Immature natural killer cell (primary cell): ENCODE measurements at places on chromosomes 12 and 14.

DNA sequence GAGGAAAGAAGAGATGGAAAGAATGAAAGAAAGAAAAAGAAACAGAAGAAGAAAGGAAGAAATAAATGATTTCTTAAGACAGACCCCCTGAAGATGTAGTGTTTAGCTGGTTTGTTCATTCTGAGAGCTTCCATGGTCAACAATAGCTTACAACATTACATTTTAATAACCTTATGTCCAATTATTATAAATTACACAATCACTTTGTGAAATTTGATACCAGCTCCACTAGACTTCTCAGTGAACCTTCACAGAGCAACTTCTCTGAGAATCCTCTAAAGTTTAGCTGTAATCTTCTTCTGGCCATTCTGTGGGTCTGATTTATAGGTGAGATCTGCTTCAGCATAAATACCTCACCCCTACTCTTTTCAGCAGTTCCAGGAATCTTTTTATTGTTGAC lies 27.9 kb downstream of the SIX1 start:
- H3K27me3 ChIP-seq = peaks cover 17% of the 10 kb centered on the region
- no peaks in the 10 kb centered on the region for H3K36me3 ChIP-seq
- H3K4me1 ChIP-seq = no peaks in the 10 kb centered on the region
- no peak for DNase-seq
- no peak overlapping the region for H3K4me3 ChIP-seq

GRCh38 chr12:49874142-49874897 lies 29.4 kb downstream of the FAIM2 start:
- DNase-seq = no peak
- H3K4me3 ChIP-seq = no peak overlapping the region
- no peaks in the 10 kb centered on the region for H3K36me3 ChIP-seq
- no peaks in the 10 kb centered on the region for H3K27me3 ChIP-seq
- H3K27ac ChIP-seq = no peak overlapping the region

DNA sequence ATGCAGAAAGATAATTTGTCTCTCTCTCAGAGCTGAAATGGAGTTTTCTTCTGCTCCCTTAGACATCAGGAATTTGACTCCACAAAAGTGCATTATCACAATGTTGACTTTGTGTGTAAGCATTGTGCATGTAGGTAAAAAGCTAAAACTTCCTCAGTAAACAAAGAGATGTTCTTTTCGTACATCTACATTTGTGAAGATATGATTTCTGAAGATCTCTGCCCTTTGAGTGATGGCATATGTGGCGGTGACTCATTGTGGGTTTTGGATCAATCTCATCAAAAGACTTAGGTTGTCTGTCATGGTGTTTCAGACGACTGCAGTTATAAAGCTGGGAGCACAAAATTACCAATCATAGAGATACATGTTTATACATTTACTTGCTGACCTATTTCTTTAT lies 411.4 kb upstream of the LMO3 start:
- H3K27ac ChIP-seq = no peak overlapping the region
- no peak overlapping the region for H3K4me3 ChIP-seq
- no peaks in the 10 kb centered on the region for H3K4me1 ChIP-seq
- DNase-seq = no peak
- no peaks in the 10 kb centered on the region for H3K27me3 ChIP-seq

DNA sequence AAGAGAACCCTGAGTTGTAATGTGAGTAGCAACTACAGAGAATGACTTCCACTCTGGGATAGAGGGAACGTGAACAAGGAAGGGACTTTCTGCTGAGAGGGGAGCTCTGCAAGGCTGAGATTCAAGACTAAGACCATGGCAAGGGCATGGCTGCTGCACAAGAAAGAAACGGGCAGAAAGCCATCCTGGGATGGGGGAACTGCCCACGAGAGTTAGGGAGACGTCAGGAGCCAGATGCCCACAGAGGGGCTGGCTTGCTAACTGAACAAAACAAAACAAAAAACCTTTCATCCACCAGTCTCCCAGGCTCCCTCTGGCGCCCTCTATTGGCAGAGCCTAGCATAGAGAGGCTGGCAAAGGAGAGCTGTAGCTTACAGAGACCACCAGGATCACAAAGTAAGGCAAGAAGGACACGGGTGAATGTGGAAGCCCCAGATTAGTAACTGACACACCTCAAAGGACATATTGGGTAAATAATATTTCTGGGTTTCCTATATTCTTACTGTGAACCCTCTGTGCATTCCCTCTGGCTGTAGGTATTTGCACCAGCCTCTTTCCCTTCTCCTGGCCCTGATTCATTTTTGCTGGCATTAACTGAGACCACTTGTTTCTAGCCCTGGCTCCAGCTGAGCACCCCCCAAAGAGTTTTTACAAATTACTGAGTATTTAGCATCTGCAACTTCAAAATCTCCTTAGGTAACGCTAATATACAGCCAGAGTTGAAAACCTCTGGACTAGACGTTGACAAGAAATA lies 338.3 kb downstream of the EMP1 start:
- no peak for DNase-seq
- no peak overlapping the region for H3K27ac ChIP-seq
- no peak overlapping the region for H3K4me3 ChIP-seq

GRCh38 chr12:122062832-122063693 lies 15.5 kb upstream of the MLXIP start:
- H3K27ac ChIP-seq = no peak overlapping the region
- H3K36me3 ChIP-seq = no peaks in the 10 kb centered on the region
- H3K27me3 ChIP-seq = no peaks in the 10 kb centered on the region
- no peak overlapping the region for H3K4me3 ChIP-seq
- peaks cover 6% of the 10 kb centered on the region for H3K4me1 ChIP-seq

GRCh38 chr12:7731486-7731885 lies 15.7 kb downstream of the CLEC4C start:
- no peak for DNase-seq
- no peaks in the 10 kb centered on the region for H3K4me1 ChIP-seq
- H3K27me3 ChIP-seq = peaks cover 15% of the 10 kb centered on the region
- H3K36me3 ChIP-seq = no peaks in the 10 kb centered on the region
- no peak overlapping the region for H3K4me3 ChIP-seq
- H3K27ac ChIP-seq = no peak overlapping the region

GRCh38 chr12:5807514-5808219 lies 137.4 kb downstream of the ANO2 start:
- H3K27me3 ChIP-seq = peaks cover 6% of the 10 kb centered on the region
- no peaks in the 10 kb centered on the region for H3K36me3 ChIP-seq
- no peak for DNase-seq

GRCh38 chr12:104718304-104718929 lies 239.7 kb downstream of the SLC41A2 start:
- no peak for DNase-seq
- H3K4me3 ChIP-seq = no peak overlapping the region
- H3K27ac ChIP-seq = peak overlapping the region; percentile 83
- peaks cover 67% of the 10 kb centered on the region for H3K4me1 ChIP-seq

DNA sequence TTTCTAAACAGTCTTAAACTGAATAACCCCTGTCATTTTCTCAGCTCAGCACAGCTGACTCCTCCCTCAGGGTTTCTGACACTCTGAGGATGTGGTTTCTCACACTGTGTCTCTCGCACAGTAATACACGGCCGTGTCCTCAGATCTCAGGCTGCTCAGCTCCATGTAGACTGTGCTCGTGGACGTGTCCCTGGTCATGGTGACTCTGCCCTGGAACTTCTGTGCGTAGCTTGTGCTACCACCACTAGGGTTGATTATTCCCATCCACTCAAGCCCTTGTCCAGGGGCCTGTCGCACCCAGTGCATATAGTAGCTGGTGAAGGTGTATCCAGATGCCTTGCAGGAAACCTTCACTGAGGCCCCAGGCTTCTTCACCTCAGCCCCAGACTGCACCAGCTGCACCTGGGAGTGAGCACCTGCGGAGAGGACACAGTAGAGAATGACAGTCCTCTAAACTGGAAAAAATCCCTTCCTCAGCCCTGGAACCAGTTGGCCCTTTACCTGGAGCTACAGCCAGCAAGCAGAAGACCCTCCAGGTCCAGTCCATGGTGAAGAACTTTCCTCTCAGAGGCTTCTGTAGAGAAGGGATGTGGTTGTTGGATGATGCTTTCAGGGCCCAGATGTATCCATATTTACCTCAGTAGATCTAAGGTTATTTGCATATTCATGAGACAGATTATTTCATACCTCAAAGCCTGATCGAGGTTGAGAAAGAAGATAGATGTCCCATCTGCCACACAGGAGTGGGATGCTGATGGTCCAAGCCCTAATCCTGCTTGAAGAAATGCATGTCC lies 984.8 kb downstream of the TMEM121 start:
- H3K27ac ChIP-seq = peak overlapping the region; percentile 87
- H3K4me3 ChIP-seq = peak overlapping the region; percentile 78
- H3K4me1 ChIP-seq = peaks cover 79% of the 10 kb centered on the region
- peak; percentile 79 for DNase-seq
- no peaks in the 10 kb centered on the region for H3K36me3 ChIP-seq

- no peak overlapping the region for H3K27ac ChIP-seq
- no peak overlapping the region for H3K4me3 ChIP-seq
- H3K27me3 ChIP-seq = no peaks in the 10 kb centered on the region
- peaks cover 20% of the 10 kb centered on the region for H3K36me3 ChIP-seq
- peaks cover 12% of the 10 kb centered on the region for H3K4me1 ChIP-seq
Observed at GRCh38 chr14:71586131-71586897, 345.9 kb upstream of the RGS6 start.

DNA sequence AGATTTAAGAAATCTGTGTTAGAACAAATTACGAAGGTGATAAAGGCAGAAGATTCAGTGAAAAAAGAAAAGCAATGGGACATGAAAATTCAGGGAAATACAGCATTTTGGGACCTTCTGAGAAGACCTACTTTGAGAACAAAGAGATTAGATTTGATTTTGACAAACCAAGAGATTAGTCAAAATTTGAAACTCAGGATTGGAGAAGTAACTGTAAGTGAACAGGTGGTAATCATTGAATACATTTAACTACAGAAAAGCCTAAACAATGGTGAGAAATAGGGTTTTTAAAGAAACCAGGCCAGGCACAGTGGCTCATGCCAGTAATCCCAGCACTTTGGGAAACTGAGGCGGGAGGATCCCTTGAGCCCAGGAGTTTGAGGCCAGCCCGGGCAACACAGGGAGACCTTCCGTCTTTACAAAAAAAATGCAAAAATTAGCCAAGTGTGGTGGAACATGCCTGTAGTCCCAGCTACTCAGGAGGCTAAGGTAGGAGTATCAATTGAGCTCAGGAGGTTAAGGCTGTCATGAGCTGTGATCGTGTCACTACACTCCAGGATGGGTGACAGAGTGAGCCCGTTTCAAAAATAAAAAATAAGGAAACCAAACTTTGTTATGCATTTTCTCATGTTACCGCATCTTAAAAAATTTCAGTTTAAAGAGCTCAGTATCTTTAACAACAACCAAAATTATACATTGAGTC lies 8.9 kb upstream of the SAV1 start:
- no peak overlapping the region for H3K27ac ChIP-seq
- H3K27me3 ChIP-seq = peaks cover 5% of the 10 kb centered on the region
- H3K4me3 ChIP-seq = no peak overlapping the region
- H3K4me1 ChIP-seq = no peaks in the 10 kb centered on the region
- no peaks in the 10 kb centered on the region for H3K36me3 ChIP-seq

DNA sequence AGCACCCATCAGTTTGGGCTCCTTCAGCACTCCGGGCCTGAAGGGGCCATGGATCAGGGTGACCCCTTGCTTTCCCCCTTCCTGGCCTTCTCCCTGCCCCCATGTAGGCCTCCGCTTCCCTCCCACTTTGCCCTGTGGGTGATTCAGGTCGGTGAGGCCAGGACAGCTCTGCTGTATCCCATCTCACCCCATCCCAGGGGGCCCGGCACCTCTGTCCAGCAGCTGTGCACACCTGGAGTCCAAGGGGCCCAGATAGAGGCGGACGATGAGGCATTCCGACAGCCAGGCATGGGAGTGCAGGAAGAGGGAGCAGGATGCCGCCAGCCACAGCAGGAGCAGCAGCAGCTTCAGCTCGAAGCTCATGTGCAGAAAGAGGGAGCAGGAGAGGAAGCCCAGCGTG lies 11.4 kb downstream of the LTB4R start:
- H3K27me3 ChIP-seq = peaks cover 4% of the 10 kb centered on the region
- no peak overlapping the region for H3K27ac ChIP-seq
- H3K4me1 ChIP-seq = peaks cover 12% of the 10 kb centered on the region
- no peak for DNase-seq

GRCh38 chr12:93351726-93352125 lies 26.0 kb upstream of the NUDT4 start:
- no peak overlapping the region for H3K4me3 ChIP-seq
- no peak for DNase-seq
- H3K27ac ChIP-seq = no peak overlapping the region
- H3K36me3 ChIP-seq = no peaks in the 10 kb centered on the region
- H3K27me3 ChIP-seq = peaks cover 3% of the 10 kb centered on the region
- no peaks in the 10 kb centered on the region for H3K4me1 ChIP-seq

GRCh38 chr14:26896447-26896846 lies 298.6 kb upstream of the NOVA1 start:
- no peaks in the 10 kb centered on the region for H3K36me3 ChIP-seq
- DNase-seq = no peak

DNA sequence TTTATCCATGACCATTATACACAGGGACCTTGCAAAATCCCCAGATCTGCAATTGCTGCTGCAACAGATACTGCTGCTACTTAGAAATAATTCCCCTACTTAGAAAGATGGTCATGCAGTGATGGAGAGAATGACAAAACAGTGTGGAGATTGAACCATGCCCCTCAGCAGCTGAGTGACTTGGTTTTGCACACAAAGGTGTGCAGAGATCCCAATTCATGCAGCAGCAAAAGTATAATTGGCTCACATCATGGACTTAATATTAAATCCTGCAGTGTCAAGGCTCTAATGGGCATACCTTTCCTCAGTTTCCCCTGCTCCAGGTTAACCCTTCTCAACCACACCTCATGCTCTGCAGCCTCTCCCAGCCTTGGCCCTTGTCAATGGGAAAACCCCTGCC lies 3.0 kb upstream of the KRT78 start:
- no peak overlapping the region for H3K4me3 ChIP-seq
- DNase-seq = no peak
- peaks cover 4% of the 10 kb centered on the region for H3K36me3 ChIP-seq
- H3K27ac ChIP-seq = no peak overlapping the region

- no peak overlapping the region for H3K4me3 ChIP-seq
- no peaks in the 10 kb centered on the region for H3K4me1 ChIP-seq
- H3K36me3 ChIP-seq = no peaks in the 10 kb centered on the region
- H3K27ac ChIP-seq = no peak overlapping the region
- no peak for DNase-seq
- H3K27me3 ChIP-seq = peaks cover 2% of the 10 kb centered on the region
Observed at GRCh38 chr12:101108130-101108529, 101.9 kb downstream of the SLC5A8 start.

DNA sequence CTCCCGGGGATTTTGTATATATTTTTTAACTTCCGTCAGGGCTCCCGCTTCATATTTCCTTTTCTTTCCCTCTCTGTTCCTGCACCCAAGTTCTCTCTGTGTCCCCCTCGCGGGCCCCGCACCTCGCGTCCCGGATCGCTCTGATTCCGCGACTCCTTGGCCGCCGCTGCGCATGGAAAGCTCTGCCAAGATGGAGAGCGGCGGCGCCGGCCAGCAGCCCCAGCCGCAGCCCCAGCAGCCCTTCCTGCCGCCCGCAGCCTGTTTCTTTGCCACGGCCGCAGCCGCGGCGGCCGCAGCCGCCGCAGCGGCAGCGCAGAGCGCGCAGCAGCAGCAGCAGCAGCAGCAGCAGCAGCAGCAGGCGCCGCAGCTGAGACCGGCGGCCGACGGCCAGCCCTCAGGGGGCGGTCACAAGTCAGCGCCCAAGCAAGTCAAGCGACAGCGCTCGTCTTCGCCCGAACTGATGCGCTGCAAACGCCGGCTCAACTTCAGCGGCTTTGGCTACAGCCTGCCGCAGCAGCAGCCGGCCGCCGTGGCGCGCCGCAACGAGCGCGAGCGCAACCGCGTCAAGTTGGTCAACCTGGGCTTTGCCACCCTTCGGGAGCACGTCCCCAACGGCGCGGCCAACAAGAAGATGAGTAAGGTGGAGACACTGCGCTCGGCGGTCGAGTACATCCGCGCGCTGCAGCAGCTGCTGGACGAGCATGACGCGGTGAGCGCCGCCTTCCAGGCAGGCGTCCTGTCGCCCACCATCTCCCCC lies 777 bp downstream of the ASCL1 start:
- no peak overlapping the region for H3K27ac ChIP-seq
- peaks cover under 1% of the 10 kb centered on the region for H3K36me3 ChIP-seq
- H3K4me1 ChIP-seq = no peaks in the 10 kb centered on the region
